ENCODE measurements at places on chromosomes 7 and 10.

DNA sequence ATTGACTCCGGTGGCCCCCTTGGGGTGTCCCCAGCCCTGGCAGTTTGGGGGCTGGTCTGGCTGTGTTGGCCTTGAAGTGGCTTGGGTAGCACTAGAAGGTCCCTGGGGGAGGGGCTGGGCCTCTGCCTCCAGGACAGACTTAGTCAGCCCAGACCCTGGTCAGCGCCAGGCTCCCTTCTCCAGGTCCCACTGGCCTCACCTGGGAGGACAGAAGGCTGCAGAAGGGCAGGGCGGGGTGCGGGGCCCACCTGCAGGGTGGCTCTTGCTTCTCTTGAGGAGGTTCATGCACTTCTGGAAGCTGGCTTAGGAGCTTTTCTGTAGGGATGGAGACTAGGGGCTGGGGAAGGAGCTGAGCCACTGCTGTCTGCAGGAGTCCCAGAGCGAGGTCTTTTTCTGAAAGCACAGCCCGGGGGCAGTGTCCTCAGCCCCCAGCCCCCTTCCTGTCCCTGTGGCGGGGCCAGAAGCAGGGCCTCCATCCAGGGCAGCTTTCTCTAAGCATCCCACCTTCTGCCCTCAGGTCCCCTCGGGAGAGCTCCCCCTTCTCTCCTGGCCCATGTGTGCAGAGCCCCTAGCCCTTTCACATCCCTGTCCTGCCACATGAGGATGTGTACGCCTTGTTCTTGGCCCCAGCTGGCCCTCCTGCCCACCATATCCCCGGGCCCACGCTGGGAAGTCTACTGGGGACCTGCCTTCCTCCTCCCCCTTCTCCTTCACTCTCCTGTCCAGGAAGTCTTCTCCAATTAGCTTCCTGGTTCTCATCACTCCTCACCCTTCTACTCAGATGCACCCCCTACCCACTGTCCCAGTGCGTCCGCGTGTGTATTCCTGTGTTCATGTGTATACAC, 11.0 kb downstream of the TBATA start:
- no peak for DNase-seq

- no peak for DNase-seq
These were observed 190.7 kb upstream of the GPR26 start for GRCh38 chr10:123475466-123475865.

DNA sequence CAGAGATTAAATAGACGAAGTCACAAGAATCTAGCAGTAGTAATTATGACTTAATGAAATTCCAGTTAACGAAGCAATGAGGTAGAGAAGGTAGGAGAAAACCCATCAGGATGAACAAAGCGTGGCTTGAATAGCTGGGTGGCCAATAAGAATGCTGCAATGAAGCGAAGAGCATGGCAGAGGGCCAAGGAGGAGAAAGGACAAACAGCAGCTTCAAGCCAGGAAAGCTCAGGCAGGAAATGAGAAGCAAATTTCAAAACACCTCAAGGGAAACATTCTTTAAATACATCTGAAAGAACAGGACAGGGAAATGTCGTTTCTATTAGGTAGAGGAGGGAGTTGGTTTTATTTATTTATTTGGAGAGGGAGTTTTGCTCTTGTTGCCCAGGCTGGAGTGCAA, 122.5 kb downstream of the KIAA1217 start:
- DNase-seq = no peak

GRCh38 chr10:3000048-3000447, 67.3 kb upstream of the PFKP start:
- no peak for DNase-seq

GRCh38 chr10:6215683-6216484, 13.2 kb downstream of the PFKFB3 start:
- DNase-seq = no peak

DNA sequence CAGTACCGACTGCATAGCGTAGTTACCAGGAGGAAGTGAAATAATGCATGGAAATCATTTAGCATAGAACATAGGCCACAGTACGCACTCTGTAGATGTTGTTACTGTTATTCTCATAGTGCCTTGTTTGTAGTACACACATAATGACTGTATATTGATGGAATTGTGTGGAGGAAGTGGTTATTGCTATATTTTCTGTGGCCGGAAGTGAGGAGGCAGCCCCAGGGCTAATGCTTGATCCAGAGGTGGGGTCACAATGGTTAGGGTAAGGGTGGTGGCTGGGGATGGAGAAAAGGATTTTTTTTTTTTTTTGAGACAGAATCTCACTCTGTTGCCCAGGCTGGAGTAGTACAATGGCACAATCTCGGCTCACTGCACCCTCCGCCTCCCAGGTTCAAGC, 4.5 kb upstream of the MGAM start:
- no peak for DNase-seq

Measured in stimulated activated CD4-positive, alpha-beta T cell treated with anti-CD3 and anti-CD28 coated beads, TNF-alpha, amount 100 ng/mL, for 1 hour (primary cell).